ENCODE measurements at places on chromosomes 12 and 14.

- no peak for DNase-seq
Measured at GRCh38 chr12:1660304-1661187, 30.3 kb upstream of the ADIPOR2 start.

DNA sequence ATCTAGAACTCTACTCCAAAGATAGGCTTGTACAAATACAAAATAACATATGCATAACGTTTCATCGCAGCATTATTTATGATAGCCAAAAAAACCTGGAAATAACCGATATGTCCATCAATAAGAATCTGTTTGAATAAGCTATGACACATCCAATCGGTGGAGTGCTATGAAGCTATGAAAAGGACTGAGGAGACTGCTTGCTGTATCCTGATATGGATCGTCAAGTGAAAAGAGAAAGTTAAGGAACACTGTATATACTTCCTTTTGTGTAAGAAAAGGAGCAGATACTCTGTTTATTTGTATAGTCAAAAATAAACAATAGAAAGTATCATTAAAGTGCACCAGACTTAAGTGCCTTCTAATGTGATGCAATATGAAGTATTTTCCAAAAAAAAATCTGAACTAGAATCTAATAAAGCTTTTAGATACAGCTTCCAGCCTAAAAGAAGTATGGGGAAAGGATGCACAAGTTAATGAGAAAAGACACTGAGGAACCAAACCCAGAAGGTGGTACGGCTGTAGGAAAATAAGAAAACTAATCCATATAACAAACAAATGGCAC lies 645 bp upstream of the KLHDC1 start:
- DNase-seq, result no peak

DNA sequence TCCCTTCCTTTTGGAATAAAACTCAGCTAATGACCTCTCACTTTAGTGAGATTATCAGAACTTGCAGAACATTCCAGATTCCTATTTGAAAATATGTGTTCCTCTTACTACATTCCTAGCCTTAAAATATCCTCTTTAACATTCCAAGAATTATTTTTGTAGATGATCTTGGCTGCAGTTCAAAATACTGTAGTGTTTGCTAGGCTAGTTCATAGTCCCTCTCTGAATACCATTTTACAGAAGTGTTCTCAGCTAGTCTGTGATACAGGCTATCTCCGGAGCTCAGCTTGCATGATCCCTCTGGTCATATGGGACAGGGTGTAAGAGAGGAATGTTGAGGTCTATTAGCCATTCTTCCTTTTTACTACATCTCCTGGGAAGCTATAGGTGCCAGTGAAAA lies 17.6 kb upstream of the GPR33 start:
- DNase-seq, result no peak

GRCh38 chr12:108789546-108789945 lies 58.2 kb upstream of the CORO1C start:
- no peak for DNase-seq

GRCh38 chr14:74685921-74686678 lies 26.8 kb downstream of the AREL1 start:
- no peak for DNase-seq

- no peak for DNase-seq
Measured at GRCh38 chr14:100193417-100194357, 34.2 kb upstream of the DEGS2 start.

DNA sequence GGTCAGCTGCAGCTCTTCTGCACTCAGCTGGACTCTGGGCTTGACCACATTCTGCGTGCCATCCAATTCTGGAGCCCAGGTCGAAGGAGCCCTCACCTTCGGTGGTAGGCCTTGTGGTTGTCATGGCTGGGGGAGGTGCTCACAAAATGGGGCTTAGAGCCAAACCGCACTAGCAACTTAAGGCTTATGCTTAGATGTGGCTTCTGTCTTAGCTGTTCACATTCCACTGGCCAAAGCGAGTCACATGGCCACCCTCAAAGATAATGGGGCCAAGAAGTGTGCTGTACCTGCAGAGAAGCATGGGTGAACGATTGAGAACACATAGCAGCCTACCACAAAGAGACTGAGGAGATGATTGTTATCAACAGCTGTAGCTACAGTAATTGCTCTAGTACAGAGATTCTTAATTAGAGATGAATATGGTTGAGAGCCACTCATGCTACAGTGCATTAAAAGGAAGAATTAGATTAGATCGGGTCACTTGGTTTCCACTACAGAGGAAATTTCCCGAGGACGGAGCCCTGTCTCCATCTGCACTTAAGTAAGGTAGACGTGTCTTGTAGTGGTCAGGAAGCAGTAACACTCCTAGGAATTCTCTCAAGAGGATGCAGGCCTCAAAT lies 334.6 kb upstream of the FKBP4 start:
- no peak for DNase-seq

DNA sequence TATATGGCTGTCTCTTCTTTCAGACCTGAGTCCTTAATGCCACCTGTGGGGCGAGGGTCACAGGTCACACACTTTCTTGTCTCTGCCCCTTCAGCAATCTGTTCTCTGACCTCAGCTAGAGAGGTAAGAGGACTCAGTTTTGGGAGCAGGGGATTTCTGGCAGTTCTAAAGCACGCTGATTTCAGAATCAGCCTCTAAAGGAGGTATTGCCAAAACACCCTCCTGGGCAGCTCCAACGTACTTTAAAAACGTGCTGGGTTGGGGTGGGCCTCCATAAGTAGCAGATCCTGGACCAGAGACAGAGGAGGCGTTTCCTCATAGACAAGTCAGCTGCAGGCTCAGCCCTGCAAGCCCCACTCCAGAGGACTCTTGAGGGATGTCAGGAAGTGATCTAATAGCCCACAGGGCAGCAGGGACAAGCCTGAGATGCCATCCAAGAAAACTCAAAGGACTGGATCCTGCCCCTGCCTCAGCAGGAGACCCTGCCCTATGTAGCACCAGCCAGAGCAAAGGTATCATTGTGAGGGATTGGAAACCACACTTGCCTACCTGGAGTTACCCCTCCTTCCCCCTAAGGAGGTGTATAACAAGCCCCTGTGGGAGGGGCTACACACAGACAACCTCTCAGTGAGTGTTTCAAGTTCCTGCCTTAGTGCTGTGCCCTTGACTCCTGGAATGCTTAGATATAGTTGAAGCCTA lies 8.5 kb downstream of the CTDSP2 start:
- no peak for DNase-seq

DNA sequence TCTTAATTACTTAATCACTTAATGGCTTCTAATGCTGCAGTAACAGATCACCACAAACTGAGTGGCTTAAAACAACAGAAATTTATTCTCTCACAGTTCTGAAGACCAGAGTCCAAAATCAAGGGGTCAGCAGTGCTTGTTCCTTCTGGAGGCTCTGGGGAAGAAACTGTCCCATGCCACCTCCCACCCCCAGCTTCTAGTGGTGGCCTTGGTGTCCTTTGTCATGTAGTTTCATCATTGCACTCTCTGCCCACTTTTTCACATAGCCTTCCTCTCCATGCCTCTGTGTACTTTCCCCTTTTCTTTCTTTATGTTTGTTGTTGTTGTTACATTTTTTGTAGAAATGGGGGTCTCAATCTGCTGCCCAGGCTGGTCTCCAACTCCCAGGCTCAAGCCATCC lies 16.1 kb upstream of the UBC start:
- DNase-seq, result no peak

- DNase-seq, result no peak
Measured at GRCh38 chr14:79137045-79137430, 966.9 kb downstream of the NRXN3 start.

- DNase-seq, result no peak
Measured at GRCh38 chr12:96807741-96808140, 99.3 kb upstream of the NEDD1 start.

- no peak for DNase-seq
Measured at GRCh38 chr12:107731366-107731765, 29.6 kb downstream of the PRDM4 start.

GRCh38 chr14:94127330-94127729 lies 2.1 kb downstream of the IFI27L2 start:
- no peak for DNase-seq

DNA sequence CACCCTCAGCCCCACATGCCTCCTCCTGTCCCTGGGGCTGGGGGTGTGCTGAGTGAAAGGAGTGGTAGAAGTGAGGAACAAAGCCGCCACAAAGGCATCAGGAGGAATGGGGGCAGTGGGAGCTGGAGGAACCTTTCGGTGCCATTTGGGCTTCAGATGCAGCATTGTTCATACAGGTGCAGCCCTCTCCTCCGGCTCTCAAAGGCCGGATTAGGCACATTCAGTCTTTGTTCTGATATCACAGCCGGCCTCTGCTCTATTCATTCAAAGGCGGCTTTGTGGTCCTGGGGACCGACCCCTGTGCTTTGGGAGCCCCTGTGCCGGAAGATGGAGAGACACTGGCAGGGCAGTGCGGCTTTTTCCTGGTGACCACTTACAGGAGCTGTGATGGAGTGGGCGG lies 53.2 kb downstream of the SMOC1 start:
- DNase-seq, result no peak

GRCh38 chr12:57340104-57340503 lies 89.1 kb upstream of the STAC3 start:
- no peak for DNase-seq

GRCh38 chr14:32934073-32934880 lies 4.4 kb upstream of the NPAS3 start:
- no peak for DNase-seq

GRCh38 chr14:102868956-102869547 lies 53.4 kb upstream of the AMN start:
- DNase-seq, result no peak

DNA sequence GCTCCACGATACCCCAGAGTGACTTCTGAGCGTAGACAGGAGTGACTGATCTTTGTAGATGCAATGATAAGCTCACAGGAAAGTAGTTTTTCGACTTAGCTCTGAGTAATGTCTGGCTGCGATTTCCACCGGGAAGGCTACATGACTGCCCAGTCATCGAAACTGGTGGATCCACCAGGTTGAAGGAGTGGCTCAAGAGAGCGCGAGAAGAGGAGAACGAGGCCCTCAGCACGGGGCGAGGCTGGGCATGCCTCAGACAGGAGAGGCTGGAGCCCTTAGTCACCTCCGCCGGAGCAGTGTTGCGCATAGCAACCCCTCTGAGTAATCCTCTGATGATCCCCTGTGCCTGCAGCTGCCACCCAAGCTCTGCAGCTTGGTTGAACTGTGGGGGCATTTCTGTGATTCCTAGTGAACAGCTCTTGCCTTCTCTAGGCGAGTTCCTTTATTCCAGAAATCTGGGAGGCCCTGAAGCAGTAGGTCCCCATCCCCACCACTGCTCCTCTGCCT lies 25.6 kb downstream of the ELK3 start:
- DNase-seq, result no peak

- DNase-seq, result no peak
Measured at GRCh38 chr14:49966971-49967630, 74.2 kb downstream of the ARF6 start.

- no peak for DNase-seq
Measured at GRCh38 chr12:43653917-43654316, 101.9 kb upstream of the ADAMTS20 start.

DNA sequence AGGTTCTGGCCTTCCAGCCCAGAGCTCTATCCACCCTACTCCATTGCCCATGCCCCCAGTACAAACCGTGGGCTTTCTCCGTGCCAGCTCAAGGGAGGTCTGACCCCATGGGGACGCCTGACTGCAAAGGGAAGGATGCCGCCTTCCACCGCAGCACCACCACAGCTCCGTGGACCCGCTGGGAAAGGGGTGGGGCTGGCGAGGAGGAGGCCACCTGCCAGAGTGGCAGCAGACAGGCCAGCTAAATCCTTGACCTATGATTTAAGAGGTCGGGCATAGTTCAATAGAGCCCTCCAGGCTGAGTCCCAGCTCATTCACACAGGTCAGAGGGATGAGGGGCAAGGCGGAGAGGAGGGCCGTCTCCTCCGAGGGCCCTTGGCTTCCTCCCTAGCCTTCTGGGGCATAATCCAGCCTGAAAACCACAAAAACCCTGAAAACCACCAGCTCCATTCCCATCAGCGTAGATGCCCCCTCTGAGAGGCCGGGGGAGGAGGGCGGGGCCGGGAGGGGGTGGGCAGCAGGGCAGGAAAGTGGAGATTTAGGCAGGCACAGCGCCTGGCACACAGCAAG lies 14.9 kb upstream of the FIGNL2 start:
- no peak for DNase-seq

- no peak for DNase-seq
Measured at GRCh38 chr12:106125351-106126095, 13.2 kb downstream of the NUAK1 start.

GRCh38 chr12:51954561-51955361 lies 3.3 kb downstream of the ACVR1B start:
- DNase-seq, result no peak

DNA sequence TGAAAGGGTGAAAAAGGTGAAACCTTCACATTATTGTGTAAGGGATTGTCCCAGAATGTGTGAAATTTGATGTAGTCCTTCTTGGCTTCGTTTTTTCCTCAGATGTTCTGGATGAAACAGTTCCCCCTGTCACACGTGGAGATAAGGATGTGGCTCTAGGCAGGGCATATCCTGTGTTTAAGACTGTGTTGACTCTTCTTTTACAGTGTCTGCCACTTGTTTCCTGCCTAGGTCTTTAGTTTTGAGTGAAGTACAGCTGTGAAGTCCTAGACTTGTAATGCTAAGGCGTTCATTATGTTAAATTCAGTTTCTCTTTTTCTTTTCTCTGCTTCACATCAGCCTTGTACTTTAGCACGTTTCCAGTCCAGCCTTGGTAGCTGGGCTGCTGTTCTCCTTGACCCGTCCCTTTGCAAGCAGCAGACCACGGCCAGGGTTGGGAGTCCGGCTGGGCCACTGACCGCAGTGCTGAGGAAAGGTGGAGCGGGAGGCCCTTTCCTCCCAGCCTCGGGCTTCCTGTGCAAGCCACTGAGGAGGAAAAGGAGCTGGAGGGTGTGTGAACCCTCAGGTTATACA lies 59.1 kb downstream of the RASSF3 start:
- no peak for DNase-seq

GRCh38 chr12:28698553-28698952 lies 450.5 kb upstream of the FAR2 start:
- no peak for DNase-seq

DNA sequence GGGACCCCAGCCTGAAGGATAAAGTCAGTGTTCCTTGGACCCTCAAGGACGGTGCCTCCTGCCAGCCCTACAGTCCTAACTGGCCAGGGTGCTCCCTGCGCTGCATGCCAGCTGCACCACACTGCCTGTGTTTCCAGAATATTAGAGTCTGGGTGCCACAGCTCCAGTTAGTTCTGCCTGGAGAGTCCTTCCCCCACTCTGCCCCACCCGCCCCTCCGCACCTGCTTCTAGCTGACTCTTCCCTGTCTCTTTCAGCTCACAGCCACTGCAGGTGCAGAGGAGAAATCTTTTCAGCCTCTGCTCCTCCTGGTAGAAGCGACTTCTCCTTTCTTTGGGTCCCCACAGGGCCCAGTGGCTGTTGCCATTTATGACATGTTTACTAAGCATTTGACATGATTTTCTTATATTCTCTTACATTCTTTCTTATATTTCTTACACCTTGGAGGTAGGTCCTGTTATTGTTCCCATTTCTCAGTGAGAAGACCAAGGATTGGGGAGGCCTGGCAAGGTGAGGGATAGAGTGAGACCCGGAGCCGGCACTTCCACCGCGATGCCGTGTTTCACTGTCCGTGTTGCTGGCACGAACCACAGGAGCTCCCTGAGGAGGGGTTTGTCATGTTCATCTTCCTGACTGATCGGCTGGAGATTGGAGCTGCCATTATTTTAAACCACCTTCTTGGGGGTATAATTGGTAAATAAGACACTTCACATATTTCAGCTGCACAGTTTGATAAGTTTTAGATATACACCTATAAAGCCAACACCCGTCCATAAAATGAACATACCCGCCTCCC lies 29.4 kb downstream of the SYNE3 start:
- DNase-seq, result no peak

- DNase-seq, result no peak
Measured at GRCh38 chr12:28489246-28489645, 299.0 kb downstream of the CCDC91 start.
